ENCODE measurements at places on chromosomes 12 and 14.

GRCh38 chr12:119825262-119825661 is 51.9 kb downstream of the CIT start:
- DNase-seq = no peak

GRCh38 chr14:68548194-68549076 is 244.4 kb downstream of the ZFP36L1 start:
- DNase-seq = no peak

- DNase-seq = no peak
These were observed 452.6 kb downstream of the GLT1D1 start for GRCh38 chr12:129305851-129306250.

- DNase-seq = no peak
These were observed 99.1 kb upstream of the DYNC1H1 start for GRCh38 chr14:101865288-101865687.

DNA sequence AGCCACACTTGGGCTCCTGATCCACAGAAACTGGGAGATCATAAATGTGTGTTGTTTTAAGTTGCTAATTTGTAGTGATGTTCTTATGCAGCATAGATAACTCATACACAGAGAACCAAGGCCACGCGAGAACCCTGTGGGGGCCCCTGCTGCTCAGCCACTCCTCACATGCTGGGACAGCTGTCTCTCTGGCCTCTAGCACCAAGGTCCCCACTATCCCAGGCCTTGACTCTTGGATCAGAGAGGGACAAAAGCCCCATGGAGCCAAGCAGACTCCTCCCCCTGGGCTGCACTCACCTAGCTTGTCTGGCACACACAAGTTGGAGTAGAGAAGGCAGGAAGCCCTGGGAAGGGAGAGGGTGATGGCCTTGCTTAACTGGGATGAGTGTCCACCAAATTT is 11.3 kb downstream of the PLD4 start:
- no peak for DNase-seq

- DNase-seq = no peak
These were observed 19.0 kb downstream of the PRPF40B start for GRCh38 chr12:49642370-49642802.

GRCh38 chr12:88142610-88142991 is 494 bp downstream of the TMTC3 start:
- no peak for DNase-seq

Measured in DMS153 (cell line).